ENCODE measurements at places on chromosomes 2 and 18.

- no peak for DNase-seq
These were observed 35.4 kb upstream of the METAP1D start for GRCh38 chr2:171964308-171964707.

DNA sequence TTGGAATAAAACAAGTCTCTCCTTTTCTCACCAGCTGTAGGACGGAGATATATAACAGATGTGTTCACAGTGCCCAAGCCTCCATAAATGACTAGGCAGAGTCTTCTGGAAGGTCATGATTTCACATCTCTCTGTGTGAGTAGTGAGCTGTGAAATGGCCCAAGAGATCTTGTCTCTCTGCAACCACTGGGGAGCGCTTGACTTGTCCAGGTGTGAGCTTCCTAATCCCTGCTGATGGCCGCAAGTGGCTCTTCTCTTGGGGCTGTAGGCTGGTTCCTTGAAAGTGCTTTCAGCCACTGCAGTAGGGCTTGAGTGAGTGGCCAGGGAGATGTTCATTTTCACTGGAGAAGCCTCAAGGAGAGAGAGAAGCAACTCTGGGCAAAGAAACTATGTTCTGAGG lies 38.1 kb upstream of the OTOS start:
- no peak for DNase-seq

DNA sequence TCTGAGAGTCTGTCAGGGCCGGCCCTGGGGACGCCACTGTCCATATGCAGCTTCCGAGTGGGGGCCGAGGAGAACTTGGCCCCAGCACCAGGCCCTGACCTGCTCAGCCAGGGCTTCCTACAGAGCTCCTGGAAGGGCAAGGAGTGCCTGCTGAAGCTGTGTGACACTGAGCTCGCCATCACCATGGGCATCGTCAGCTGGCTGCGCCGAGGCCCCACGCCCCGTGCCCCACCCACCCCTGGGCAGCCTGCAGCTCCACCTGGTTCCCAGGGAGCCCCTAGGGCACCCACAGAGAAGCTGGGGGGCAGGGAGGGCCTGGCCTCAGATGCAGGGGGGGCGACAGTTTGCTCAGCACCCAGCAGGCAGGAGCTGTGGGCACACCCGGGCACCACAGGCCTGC lies 8.1 kb downstream of the AMER3 start:
- no peak for DNase-seq

GRCh38 chr2:135742325-135742757 lies 686 bp downstream of the UBXN4 start:
- peak; percentile 47 for DNase-seq

DNA sequence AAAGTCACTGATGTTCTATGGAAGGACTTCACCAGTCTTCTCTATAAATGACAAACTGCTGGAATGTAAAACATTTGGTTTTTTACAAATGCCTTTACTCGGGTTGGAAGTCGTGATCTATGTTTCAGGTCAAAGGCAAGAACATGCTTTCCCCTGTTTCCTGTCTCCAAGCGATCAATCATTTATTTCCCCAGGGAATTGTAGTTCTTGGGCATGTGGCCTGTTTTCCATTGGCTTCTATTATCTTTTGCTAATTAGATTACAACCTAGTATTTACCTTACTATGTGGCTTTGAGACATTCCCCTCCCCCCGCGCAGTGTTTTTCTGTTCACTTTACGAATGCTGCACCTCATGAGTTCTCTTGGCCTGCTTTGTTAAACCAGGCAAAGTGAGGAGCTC lies 684.2 kb downstream of the EPHA4 start:
- DNase-seq, result no peak

DNA sequence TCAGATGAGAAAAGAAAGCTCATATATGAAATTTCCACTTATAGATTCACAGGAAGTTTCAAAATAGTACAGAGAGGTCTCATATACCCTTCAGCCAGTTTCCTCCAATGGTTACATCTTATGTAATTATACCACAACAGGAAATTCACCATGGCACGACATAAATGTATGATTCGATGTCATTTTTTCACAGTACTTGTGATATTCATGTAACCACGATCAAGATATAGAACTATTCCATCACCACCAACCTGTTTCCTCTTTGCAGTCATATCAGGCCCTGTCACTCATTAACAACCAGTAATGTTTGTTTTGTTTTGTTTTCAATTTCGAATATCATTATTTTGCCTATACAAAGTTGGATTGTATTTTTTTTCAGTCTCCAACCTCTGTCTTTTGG lies 314.3 kb upstream of the POU3F3 start:
- no peak for DNase-seq

DNA sequence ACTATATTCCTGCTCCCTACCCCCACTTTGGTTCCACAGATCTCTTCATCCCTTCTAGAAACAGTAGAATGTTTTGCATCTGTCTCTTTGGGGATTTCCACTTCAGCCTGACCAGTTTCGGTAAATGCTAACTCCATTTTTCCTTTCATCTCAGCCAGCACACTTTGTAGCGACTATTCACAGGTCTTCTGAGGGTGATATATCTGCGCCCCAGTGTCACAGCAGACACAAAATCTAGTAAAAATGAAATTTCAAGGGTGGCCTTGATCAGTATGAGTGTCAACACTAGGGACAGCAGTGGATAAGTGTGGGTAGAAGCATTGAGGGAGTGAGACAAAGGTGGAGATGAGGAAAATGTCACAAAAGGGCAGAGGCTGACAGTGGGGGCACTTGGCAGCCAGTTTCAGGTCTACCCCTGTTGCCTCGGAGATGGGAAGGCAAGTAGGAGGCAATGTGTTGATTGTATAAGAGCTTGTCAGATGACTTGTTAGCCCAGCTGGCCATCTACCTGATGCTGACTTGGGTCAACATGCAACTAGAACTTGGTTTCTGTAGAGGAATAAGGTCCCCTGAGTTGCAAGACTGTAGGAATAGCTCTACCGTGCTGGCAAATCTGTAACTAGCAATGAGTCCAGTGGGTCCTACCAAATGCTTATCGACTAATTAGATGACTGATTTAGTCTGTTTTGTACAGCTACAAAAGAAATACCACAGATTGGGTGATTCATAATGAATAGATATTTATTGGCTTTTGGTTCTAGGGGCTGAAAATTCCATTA lies 60.7 kb downstream of the CXCR4 start:
- peak; percentile 15 for DNase-seq

DNA sequence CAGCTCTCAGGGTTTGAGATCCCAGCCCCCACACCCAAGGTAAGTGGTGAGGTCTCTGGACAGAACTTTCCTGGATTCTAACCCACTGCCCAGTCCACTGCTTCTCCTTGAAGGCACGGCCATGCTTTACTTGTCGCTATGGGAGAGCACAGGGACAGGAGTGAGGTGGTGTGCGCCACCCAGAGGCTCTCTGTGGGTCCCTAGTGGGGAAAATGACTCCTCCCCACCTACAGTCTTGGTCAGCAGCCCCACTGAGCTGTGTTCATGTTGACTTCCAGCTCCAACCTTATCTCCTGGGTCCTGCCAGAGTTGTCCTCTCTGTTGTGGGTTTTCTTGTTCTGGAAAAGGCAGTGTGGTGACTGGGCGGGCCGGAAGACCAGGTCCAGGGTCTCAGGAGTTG lies 11.1 kb downstream of the TET3 start:
- no peak for DNase-seq

- DNase-seq, result no peak
These were observed 113.3 kb downstream of the TFCP2L1 start for GRCh38 chr2:121171625-121172119.

DNA sequence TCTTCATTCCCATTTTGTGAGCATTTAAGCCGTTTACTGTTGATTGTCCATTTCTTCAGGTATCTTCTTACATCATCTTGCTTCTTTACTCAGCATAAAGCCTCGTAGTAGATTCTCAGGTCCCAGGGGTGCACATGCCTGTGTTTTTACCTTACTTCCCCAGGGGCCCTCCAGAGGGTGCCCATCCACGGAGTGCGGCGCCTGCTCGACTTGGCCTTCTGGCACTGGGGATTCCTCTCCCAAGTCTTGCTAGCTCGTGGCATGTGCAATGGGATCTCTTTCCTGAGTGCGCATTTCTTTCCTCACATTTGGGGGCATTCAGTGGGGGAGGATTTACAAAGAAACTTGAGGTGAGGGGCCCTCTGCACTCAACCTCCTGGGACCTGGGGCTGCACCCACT lies 148.1 kb downstream of the AGAP1 start:
- no peak for DNase-seq

- no peak for DNase-seq
These were observed 65.7 kb downstream of the LRP1B start for GRCh38 chr2:142065156-142065555.

- DNase-seq, result no peak
These were observed 38.5 kb downstream of the REV1 start for GRCh38 chr2:99451280-99451679.

DNA sequence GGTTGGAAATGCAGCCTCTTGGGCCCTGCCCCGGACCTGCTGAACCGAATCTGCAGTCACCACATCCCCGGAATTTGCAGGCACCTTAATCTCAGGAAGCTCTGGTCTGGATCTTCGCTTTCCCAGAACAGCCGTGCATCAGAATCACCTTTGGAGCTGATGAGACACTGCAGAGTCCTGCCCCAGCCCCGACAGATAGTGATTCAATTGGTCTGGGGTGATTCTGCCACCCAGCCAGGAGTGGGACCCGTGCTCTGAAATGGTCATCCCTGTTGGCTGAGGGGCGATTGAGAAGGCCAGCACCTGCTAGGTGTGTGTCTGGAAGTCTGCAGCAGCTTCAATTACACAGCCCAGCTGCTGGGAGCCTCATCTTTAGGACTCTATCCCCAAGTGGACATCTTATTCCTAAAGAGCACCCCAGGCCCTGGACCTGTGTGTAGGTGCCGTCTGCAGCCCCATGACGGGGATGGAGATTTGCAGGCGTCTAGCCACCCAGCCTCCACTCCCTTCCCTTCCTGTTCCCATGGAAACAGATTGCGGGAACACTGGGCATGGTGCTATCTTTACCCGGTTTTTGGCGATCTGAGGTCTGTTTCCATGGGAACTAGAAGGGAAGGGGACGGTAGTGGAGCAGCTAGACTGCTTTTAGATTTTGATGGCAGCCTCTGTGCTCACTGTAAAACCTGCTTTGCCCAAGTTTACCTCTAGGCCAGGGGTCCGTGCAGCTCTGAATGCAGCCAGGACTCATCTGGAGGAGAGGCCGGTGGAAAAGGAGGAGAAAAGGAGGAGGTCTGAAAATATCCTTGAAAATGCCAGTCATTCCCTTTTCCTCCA lies 156.1 kb downstream of the LDLRAD4 start:
- DNase-seq, result no peak

- no peak for DNase-seq
These were observed 25.0 kb upstream of the PHLPP1 start for GRCh38 chr18:62690236-62690815.

DNA sequence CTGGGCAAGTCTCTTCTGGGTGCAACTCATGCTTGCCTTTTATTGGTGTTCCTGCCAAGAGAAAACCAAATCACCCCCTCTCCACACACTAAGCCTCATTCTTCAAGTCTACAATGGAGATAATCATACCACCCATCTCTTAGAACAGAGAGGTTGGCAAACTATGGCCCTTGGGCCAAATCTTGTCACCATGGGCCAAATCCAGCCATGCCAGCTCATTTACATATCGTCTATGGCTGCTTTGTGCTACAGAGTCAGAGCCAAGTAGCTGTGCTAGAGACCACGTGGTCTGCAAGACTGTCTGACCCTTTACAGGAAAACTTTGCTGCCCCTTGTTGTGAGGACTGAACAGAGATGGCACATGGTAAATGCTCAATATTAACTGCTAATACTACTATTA lies 270.3 kb upstream of the PARD3B start:
- DNase-seq, result no peak

DNA sequence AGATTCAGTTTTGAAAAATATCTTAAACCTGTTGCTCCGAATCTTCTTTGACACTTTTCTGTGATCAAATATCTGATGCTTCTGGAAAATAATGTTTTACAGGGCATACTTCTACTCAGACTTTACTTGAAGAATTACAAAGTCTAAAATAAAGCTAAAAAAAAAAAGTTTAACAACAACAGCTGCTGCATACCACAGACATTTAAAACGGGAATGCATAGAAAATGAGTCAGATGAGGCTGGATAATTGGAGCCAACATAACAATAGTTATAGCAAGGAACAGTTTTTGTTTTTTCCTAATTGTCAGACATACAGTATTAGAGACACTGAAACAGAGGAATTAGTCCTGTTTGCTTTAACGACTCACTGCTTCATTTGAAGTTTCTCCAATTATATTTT lies 1090.2 kb downstream of the SUCLG1 start:
- no peak for DNase-seq

DNA sequence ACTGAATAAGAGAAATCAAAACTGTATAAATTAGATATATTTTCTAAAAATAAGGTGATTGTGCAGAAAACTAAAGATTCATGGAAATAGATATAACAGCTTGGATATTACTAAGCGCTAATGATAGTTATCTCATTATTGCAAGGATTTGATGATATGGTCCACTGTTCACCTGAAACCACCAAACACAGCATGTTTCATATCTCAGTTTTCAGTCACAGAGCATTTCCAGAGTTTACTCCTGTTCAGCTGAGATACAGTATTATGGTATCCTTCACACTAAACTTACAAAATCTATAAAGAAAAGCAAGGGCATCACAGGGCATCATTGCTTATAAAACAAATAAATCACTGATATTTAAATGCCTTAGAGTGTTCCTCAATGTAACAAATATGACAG lies 591.6 kb downstream of the ERBB4 start:
- DNase-seq, result no peak

DNA sequence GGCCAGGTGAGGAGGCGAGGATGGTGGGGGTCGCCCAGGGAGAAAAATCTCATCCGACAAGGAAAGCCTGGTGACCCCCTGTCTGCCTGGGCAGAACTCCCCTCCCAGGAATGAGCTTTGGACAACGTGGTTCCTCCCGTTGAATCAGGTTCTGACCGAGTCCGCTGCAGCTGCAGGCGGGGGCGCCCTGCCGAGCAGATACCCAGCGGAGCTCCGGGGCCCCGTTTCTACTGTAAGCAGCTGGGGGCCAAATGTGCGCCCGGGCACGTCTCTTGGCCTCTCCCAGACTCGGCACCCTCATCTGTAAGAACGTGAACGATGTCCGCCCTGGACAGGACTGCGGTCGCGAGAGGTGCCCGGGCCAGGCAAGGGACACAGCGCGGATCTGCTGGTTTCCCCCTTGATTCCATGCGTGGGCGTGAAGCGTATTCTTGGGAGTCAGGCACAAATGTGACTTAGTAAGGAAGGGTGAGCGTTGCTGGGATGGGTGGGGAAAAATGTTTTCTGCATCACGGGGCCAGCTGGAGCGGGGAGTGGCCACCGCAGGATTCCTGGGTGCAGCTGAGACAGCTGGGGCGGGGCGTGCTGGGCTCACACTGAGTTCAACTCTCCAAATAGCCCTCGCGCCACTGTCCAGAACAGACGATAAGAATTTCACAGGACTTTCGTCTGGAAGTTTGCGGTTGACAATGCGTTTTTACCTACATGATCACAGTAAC lies 20.2 kb upstream of the TUBB6 start:
- DNase-seq, result no peak

Data from naive thymus-derived CD8-positive, alpha-beta T cell (primary cell).